HEK293T (cell line): ENCODE measurements at places on chromosomes 6 and 20.

DNA sequence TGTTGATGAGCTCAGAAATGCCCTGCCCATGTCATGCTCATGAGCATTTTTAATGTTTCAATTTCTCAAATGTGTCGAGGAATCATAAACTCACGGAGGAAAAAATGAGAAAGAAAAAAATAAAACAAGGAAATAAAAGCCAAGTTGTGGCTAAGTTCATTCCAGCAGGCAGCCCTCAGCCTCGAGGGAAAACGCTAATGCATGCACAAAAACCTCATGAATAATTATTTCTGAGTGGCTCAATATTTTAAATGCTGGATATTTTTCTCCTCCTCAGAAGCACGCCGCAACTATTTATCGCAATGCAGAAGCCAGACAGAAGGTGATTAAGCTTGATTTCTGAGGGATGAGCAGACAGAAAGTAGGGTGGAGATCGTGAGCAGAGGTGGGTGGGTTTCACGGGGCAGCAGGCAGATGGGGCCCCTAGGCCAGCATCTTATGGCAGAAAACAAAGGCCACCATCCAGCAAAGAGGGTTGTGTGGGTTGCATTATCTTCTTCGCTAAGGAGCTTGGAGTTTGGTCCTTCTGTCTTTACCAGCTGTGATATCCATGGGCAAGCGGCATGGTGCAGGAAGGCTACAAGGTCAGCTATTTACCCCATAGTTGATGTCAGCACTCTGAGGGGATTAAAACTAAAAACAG is 151.5 kb upstream of the LRFN2 start:
- no peak for DNase-seq

DNA sequence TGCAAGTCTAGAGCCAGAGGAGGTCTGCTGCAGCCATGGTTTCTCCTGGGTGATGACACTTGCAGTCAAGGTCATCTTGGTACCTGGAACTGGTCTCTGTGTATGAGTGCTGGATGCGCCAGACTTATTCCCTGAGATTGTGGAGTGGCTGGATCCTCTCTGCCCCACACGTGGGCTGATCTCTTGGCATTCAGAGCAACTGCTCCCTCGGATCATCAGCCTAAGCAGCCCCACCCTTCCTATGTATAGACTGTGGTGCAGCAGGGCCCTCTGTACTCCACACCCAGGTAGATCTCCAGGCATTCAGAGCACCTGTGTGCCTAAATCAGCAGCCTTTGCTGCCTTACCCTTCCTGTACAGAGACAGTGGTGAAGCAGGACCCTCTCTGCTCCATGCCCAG is 12.1 kb upstream of the CST4 start:
- DNase-seq, result no peak

GRCh38 chr6:143023695-143024094 is 37.0 kb upstream of the AIG1 start:
- no peak for DNase-seq

DNA sequence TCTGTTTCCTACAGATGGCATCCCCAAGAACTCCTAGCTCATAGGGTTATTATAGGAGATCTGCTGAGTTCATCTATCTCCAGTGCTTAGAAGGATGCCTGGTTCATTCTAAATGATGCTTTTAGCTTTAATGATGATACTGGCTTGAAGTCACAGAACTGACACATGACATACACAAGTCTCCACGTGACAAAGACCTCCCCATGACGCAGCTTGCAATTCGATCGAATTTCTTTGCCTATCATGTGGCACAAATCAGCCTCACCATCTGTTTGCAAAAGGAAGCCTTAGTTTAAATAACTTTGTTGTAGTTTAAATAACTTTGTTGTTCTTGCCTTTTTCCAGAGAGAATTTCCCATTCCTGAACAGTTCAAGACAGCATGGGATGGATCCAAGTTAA is 44.1 kb upstream of the FAM8A1 start:
- DNase-seq, result no peak

GRCh38 chr20:50652702-50653294 is 38.5 kb downstream of the RIPOR3 start:
- DNase-seq, result no peak

- DNase-seq, result no peak
Observed at GRCh38 chr6:125750692-125751333, 1.4 kb downstream of the HEY2 start.
